Activated naive CD8-positive, alpha-beta T cell treated with anti-CD3 and anti-CD28 coated beads, Interleukin-2, amount 10 ng/mL, durations not matched to agents 7 days and 5 days (primary cell): ENCODE measurements at places on chromosomes 3 and 15.

DNA sequence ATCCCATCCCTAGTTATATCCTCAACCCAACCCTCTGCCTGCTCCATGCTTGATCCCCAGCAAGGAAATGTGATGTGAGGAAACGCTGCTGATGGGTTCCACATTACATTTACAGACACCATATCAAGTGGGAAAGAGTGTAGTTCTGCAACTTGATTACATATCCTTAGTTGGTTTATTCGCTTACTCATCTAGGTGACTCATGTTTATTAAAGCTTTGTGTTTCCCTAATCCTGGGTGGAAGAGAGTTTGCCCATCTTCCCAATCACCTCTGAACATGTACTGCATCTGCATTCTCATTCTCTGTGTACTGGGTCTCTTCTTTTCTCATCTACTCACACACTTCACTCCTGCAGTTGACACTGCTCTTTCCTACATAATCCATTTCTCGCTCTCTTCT lies 91.7 kb upstream of the PDZRN3 start:
- no peak for DNase-seq
- no peak overlapping the region for H3K27ac ChIP-seq
- no peak overlapping the region for H3K4me3 ChIP-seq
- no peaks in the 10 kb centered on the region for H3K27me3 ChIP-seq
- H3K4me1 ChIP-seq, result no peaks in the 10 kb centered on the region

DNA sequence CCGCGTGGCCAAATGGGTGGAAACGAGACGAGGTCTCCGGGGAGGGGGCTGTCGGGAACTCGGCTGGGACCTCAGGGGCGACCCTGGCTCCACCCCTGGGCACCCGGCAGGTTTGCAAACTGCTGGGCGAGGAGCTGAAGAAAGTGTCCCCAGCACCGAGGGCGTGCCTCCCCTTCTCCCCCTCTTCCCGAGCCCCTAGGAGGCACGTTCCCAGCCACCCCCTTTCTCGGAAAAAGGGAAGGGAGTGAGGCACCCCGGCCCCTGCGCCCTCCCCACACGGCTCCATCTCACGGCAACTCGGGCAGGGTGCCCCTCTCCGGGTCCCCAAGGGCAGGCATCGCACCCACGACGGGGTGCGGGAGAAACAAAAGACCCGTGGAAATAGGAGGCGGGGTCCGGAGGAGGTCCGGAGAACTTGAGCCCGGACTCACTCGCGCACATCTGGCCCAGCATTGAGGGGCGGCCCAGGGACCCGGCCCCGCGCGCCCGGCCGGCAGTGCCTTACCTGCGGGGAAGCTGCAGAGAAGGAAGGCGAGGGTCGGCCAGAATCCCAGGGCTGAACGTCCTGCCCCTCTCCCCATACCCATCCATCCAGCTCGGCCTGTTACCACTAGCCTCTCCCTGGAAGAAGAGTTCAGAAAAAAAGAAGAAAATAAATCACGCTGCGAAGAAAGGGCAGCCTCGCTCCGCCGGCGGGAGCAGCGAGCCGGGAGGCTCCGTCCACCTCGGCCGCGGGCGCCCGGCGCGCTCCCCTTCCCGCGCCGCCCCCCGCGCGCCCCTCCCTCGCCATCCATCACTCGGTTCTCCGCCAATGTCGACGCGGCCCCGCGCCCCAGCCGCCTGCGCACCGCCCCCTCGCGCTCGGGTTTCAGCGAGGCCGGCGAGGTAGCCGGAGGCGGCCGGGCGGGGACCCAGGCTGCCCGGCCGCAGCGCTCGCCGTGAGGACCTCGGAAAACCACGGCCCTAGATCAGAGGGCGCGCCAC lies 16.3 kb downstream of the RGMA start:
- H3K4me3 ChIP-seq, result peak overlapping the region; percentile 90
- peaks cover 9% of the 10 kb centered on the region for H3K4me1 ChIP-seq
- H3K27me3 ChIP-seq, result peaks cover 60% of the 10 kb centered on the region
- no peak overlapping the region for H3K27ac ChIP-seq

GRCh38 chr3:36493051-36493450 lies 112.7 kb downstream of the STAC start:
- peaks cover 4% of the 10 kb centered on the region for H3K27me3 ChIP-seq
- no peak for DNase-seq
- H3K4me1 ChIP-seq, result peaks cover 2% of the 10 kb centered on the region
- H3K36me3 ChIP-seq, result no peaks in the 10 kb centered on the region
- no peak overlapping the region for H3K27ac ChIP-seq
- H3K4me3 ChIP-seq, result no peak overlapping the region

DNA sequence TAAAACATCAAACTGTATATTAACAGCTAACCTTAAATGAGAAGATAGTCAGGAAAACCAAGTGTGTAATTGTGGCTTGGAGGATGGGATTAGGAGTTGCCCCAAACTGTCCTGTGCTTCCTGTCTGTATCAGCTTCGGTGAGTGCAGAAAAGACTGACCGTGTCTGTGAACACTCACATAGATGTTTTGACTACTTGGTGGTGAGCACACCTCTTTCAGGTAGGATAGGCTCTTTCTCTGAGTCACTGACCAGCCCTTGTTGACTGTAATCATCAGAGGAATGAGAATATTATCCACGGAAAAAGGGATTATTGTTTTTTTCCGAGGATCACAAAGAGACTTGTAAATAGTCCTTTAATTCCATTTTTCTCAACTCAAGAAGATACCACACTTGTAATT lies 51.5 kb downstream of the GMNC start:
- no peaks in the 10 kb centered on the region for H3K36me3 ChIP-seq
- no peak overlapping the region for H3K4me3 ChIP-seq
- H3K27me3 ChIP-seq, result no peaks in the 10 kb centered on the region
